ENCODE measurements at places on chromosomes 4 and X.

DNA sequence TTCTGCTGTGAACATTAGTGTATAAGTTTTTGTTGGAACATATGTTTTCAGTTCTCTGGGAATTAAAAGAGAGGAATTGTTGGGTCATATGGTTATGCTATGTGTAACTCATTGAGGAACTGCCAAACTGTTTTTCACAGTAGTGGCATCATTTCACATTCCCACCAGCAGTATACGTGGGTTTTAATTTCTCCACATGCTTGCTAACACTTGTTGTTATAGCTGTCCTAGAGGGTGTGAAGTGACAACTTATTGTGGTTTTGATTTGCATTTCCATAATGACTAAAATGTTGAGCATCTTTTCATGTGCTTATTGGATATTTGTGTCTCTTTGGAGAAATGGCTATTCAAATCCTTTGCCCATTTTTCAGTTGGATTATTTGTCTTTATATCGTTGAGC, 13.7 kb downstream of the APELA start:
- no peak for ATAC-seq

GRCh38 chrX:150032742-150033141, 94.5 kb upstream of the EOLA2 start:
- ATAC-seq: peak; percentile 41

DNA sequence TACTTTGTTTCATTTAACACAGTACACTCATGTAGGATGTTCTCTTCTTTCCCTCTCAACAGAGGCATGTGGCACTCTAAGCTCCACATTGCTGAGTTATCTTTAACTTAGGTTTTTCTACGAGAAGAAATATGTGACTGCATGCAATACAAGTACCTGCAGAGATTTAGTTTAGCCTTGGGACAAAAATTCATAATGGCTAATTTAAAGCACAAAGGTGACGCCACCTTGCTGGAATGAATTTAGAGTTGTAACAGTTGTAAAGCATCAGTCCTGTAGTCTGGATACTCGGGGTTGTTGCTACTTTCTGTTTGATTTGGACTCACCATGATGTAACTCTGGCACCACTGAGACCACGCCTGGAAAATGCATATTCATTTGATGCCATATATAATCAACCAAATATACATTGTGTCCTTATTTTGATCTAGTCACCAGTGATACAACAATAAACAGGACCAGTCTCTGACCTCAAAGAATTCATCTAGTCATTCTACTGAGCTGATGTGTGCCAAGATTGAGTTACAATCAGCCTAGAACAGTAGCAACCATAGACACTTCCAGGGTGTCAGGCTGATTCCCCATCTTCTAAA, 451.0 kb upstream of the ZFP42 start:
- ATAC-seq: no peak

- ATAC-seq: no peak
Measured at GRCh38 chrX:25290132-25290531, 274.4 kb upstream of the ARX start.

- no peak for ATAC-seq
Measured at GRCh38 chr4:67035501-67035900, 509.8 kb downstream of the CENPC start.

- ATAC-seq: no peak
Measured at GRCh38 chr4:125796138-125796537, 481.4 kb downstream of the FAT4 start.

DNA sequence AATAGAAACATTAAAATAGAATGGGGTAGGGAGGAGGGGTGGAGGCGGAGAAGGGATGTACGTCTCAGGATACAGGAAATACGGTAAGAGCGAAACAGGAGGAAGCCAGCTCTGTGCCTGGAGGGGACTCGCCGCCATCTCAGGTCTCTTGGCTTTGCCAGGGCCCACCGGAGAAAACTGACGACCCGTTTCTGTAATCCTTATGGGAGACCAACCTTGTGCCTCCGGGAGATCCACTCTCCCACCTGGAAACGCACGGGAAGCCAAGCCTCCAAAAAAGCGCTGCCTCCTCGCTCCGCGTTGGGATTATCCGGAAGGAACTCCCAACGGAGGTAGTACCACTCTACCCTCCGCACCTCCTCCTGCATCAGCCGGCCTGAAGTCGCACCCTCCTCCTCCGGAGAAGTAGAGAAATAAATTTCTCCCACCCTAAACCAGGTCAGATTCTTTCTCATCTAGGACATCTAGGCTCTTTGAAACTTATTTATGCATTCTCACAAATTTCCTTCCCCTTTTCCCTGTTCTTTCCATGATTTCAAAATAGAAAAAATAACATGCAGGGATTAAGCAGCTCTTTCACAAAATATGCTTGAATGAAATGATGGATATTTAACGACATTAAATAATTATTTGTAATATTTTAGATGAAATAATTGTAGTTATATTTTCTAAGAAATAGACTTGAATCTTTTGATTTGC, at the start of gene NBDY:
TSS of gene NBDY (plus strand) at position 92 of the 699 bp plus-strand sequence. CDS start at position 203, 111 bp downstream.
- peak; percentile 67 for ATAC-seq

- peak; percentile 97 for ATAC-seq
Measured at GRCh38 chr4:13174001-13174400, 310.1 kb downstream of the RAB28 start.

DNA sequence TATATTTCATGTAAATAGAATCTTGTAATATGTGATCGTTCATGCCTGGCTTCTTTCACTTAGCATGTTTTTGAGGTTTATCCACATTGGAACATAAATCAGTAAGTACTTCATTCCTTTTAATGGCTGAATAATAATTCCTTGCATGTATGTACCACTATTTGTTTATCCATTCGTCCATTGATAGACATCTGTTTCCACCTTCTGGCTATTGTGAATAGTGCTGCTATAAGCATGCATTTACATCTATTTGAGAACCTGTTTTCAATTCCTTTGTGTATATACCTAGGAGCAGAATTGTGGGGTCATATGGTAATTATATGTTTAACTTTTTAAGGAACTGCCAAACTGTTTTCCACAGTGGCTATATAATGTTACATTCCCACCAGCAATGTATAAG, 356.7 kb upstream of the DIPK2B start:
- ATAC-seq: no peak

- peak; percentile 40 for ATAC-seq
Measured at GRCh38 chrX:47169726-47170515, 23.7 kb upstream of the UBA1 start.

DNA sequence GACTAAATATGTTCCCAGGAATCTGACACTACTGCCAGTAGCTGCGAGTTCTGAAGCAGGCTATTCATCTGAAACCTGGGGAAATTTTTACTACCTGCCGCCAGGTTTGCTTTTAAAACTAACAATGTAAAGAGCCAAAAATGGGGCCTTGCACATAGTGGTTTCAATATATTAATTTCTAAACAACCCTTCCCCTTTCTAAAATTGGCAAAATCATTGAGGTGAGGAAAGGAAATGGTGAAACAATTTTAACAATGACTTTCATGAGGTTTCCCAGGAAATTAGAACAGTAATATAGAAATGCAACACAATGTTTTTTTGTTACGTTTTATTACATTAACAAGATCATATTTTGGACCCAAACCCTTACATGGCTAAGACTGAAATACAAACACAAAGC, 21.3 kb downstream of the FANCB start:
- ATAC-seq: no peak

DNA sequence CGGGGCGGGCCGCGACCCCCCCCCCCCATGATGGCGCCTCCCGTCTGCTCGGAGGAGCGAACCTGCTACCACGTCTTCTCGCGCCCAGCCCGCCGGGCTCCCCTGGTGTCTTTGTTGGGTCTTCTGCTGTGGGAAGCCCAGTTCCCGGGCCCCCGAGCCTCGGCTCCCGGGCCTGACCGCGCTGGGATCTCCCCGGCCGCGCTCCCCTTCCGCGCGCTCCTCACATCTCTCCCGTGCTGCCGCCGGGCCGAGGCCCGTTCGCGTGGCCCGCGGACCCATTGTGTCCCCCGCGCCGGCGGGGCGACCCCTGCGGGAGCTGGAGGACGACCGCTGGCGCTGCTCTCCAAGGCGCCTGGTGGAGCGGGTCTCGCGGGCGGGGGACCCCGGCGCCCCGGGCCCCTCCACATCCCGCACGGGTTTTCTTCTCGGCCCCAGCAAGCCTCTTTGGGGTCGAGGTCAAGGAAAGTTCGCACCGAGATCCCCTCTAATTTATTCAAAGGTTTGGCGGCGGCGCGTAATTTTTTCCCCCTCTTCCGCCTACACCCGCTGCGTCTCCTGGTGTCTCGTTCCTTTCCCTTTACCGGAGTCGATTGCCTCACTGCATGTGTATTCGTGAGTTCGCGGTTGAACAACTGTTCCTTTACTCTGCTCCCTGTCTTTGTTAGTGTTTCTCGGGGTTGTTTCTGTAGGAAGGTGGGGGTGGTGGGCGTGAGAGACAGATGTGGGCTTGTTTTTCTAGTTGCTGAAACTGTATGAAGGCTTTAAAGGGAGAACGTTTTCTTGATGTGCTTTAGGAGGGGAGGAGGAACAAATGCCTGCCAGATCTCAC, 770 bp downstream of the SMAD1 start:
- peak; percentile 62 for ATAC-seq

DNA sequence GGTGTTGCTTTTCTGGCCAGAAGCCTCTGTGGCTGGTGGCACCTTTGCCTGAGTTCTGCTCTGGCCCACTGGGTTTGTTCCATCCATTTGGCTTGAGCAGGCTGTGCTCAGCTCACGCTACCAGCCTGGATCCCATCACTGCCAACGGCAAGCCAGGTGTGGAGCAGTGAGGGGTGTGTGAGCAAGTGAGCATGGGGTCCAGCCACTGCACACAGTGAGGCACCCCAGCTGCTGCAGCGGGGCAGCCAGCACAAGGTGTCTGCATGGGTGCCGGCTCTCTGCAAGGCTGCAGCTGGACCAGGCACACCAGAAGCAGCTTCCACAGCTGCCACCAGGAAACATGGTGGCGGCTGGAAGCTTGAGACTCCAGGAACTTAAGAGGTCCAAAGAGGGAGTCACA, 46.8 kb downstream of the ARAP2 start:
- no peak for ATAC-seq

Measured in gastroesophageal sphincter (tissue), 4 donors.